ENCODE measurements at places on chromosomes 5 and 9.

DNA sequence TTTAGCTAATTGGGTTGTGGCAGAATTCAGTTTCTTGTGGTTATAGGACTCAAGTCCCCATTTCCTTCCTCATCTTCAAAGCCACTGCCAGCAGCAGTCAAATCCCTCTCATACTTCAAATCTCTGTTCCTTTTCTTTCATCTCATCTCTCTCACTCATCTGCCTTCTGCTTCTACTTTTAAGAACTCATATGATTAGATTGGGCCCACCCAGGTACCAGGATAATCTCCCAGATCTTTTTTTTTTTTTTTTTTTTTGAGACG is 8.0 kb upstream of the REEP5 start:
- DNase-seq = no peak

DNA sequence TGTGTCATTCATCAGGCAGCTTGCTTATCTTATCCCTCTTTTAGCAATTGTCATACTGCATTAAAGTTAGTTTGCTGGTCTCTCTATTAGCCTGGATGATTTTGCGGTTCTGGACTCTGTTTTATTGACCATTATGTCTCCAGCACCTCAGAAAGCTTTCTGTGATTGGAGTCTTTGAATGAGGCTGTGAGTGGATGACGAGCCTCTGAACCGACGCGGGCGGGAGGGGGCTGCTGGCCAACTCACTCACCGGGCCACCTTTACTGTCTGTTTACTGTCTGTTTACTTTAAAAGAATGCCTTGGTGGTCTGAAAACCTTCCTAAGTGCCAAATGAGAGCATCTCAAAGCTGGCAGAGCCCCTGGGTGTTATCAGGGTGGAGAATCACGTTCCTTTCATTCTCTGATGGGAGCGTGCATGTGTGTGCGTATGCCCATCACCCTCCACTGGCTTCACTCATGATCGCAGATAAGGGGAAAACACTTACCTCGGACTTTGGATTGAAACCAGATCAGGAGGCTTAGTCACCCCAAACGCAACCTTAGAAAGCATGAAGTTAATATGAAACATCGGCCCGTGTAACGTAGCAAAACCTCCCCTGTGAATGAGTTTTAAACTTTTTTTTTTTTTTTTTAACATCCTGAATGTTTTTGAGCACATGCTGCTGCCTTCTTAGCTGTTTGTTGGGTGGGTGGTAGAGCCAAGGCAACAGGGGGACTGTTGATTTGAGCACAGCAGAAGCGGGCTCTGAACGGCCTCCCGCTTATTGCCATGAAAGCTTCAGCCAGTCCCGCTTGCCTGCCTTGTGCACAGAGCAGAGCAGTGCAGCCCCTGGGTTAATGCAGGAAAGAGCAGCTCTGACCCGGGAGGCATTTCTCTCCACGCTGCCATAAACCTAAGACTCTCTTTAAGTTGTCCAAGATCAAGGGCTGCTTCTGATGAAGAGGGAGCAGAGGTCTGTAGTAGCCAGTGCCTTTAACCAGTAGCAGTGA is 173.6 kb downstream of the GADD45G start:
- no peak for DNase-seq

GRCh38 chr9:96874201-96874785 is 20.0 kb upstream of the ZNF782 start:
- no peak for DNase-seq

- DNase-seq = no peak
These were observed 40.0 kb upstream of the SMIM23 start for GRCh38 chr5:171745602-171746001.

GRCh38 chr9:93017621-93018020 is 40.9 kb upstream of the SUSD3 start:
- no peak for DNase-seq

Measured in renal cortex interstitium (tissue), 15 donors.